ENCODE measurements at places on chromosomes 7 and 10.

DNA sequence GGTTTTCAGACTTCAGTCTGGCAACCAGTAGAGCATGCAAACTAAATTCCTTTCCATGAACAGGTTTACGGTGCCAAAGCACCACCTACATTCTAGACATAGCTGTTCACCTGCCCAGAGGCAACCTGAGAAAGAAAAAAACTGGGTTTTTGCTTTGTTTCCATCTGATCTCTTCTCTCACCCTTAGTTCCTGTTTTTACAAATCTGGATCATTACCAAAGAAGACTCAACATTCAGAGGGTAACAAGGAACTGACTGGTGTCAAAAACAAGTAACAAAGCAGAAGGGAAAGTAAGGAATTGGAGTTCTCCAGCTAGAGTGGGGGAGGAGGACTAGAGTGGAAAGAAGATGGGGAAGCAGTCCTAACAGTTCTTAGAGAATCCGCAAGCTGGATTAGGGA, 36.4 kb downstream of the CPVL start:
- ATAC-seq = no peak

GRCh38 chr10:133299224-133299623, 9.4 kb downstream of the TUBGCP2 start:
- ATAC-seq = no peak

DNA sequence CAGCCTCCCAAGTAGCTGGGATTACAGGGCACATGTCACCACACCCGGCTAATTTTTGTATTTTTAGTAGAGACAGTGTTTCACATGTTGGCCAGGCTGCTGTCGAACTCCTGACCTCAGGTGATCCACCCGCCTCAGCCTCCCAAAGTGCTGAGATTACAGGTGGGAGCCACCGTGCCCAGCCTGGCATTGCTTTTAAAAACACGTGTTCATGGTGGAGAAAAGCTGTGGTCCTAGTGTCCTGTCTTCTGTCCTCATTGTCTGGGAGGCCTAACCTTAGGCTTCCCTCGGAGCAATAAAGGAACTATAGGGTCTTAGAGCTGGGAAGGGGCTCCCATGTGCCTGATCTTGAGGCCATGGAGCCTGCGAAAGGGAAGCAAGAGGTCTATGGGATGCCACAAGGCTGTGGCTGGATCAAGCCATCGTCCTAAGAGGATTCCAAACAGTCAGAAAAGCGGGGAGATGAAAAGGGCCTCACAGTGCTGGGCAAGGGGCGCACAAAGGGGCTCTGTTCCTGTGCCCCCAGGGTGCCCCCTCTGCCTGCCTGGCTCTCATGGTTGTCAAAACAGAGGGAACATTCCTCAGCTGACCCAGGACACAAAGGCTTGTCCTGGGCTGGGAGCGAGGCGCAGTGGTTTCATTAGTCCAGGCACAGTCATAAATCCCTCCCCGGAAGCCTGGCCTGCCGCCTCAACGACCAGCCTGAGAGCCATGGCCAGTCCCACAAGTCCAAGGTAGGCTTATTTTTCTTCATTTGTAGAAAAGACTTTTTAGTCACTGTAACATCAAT, 106.6 kb upstream of the TNS3 start:
- no peak for ATAC-seq

GRCh38 chr7:43313628-43314378, 201.4 kb downstream of the HECW1 start:
- ATAC-seq = no peak

- ATAC-seq = no peak
Measured at GRCh38 chr10:86347856-86348255, 18.7 kb downstream of the GRID1 start.

DNA sequence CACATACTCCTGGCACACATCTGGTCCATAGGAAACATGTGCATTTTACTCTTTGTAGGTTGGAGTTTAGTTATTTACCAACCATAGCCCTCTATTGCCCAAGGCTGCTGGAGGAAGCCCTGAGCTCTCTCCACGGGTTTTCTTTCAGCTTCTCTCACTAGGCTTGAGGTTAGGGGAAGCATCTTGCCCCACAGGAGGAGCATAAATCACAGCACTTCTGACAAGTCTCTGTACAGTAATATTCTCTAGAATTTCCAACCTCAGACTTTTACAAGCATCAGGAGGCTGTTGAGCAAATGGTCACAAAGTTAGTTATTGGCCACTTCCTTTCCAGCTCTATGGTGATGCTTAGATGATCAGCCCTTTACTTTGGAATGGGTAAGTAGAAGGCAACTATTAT, 122.9 kb upstream of the GLI3 start:
- ATAC-seq = no peak

- ATAC-seq = peak; percentile 44
Measured at GRCh38 chr10:47346581-47347302, 1.4 kb upstream of the RBP3 start.
